ENCODE measurements at places on chromosomes 1 and 21. TPM values are rescaled to one million over a fixed set of nuclear protein-coding genes. Genes with fewer than 3 reads are reported as not detected.

ZBTB40 gene
- total RNA-seq, result 30.7 TPM

GRIK1 gene
- total RNA-seq, result 0.77 TPM

SLC30A10 gene
- 0.63 TPM for total RNA-seq

DNA sequence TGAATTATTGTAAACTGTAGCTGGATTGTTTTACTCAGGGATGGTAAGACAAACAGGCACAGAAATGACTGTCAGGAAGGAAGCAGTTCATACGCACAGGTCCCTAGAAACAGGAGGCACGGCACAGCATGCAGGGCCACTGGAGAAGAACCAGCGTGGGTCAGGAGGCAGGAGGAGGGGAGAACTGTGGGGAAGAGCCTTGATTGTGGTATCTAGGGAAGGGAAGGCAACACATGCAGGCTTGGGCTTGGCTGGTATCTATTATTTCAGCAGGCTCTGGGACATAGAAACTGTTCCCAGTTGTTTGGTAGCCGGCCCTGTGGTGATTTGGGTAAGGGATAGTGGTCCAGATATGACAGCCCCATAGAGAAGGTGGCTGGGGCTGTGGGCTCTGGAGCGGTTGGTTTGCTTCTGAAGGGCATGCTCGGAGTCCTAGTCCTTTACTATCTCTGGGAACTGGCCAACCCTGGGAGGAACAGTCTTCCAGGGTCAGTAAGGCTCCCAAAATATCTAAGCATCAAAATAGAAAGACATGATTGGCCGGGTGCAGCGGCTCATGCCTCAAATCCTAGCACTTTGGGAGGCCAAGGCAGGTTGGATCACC is 43.1 kb upstream of the CCSAP start:
- no peak for DNase-seq

GRCh38 chr1:195663549-195664280 is 944.5 kb downstream of the KCNT2 start:
- no peak for DNase-seq

All from neural crest cell (in vitro differentiated cells).